ENCODE measurements at places on chromosomes 12 and 14. TPM values are rescaled to one million over a fixed set of nuclear protein-coding genes. Genes with fewer than 3 reads are reported as not detected.

WNT1 gene
- not detected for total RNA-seq

BCL7A gene
- 4.2 TPM for total RNA-seq

PARP11 gene
- 4.9 TPM for total RNA-seq

LRP1-AS gene
- not detected for total RNA-seq

DCN gene
- total RNA-seq: 87.0 TPM

DHRS1 gene
- 19.2 TPM for total RNA-seq

B3GNT4 gene
- total RNA-seq: not detected

CCDC175 gene
- not detected for total RNA-seq

CEP128 gene
- 8.9 TPM for total RNA-seq

DTX1 gene
- total RNA-seq: under 0.01 TPM

KRT5 gene
- total RNA-seq: 0.22 TPM

CELA1 gene
- total RNA-seq: not detected

FAM222A gene
- total RNA-seq: 0.37 TPM

MUCL1 gene
- not detected for total RNA-seq

KNTC1 gene
- total RNA-seq: 29.0 TPM

DPY19L2 gene
- 4.2 TPM for total RNA-seq

LIN7A gene
- 3.1 TPM for total RNA-seq
